ENCODE measurements at places on chromosomes 12 and 14. TPM values are rescaled to one million over a fixed set of nuclear protein-coding genes. Genes with fewer than 3 reads are reported as not detected.
A peak's percentile ranks its signal among the peaks of the same experiment; 100 is the strongest.

GRCh38 chr14:61972711-61973110, 210.5 kb downstream of the SNAPC1 start:
- H3K27ac ChIP-seq, result peak overlapping the region; percentile 78
- H3K4me1 ChIP-seq, result peaks cover 57% of the 10 kb centered on the region
- H3K36me3 ChIP-seq, result no peaks in the 10 kb centered on the region

DNA sequence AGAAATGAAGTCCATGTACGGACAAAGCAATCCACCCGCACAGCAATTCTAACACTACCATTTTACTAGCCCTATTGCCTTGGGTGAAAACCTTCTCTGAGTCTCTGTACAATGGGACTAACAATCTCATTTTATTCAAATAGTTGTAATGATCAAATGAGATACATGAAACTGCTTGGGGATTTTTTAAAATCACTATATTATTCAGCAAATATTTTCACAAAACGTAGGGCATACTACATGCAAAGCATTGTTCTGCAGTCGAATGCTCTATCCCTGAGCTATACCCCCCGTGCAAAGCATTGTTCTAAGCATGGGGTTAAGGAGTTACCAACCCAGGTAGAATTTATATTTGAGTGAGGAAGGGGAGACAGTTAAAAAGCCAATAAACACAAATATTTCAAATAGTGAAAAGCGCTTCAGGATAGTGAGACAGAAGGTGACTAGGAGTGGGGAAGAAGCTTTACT, 554 bp upstream of the ATF7 start:
- H3K4me3 ChIP-seq, result peak overlapping the region; percentile 82
- H3K4me1 ChIP-seq, result peaks cover 39% of the 10 kb centered on the region
- H3K36me3 ChIP-seq, result no peaks in the 10 kb centered on the region
- peak overlapping the region; percentile 85 for H3K27ac ChIP-seq

GRCh38 chr12:48956279-48957140, 777 bp downstream of the ARF3 start:
- H3K27ac ChIP-seq, result peak overlapping the region; percentile 59
- H3K27me3 ChIP-seq, result no peaks in the 10 kb centered on the region
- H3K36me3 ChIP-seq, result peaks cover 21% of the 10 kb centered on the region
- peaks cover 36% of the 10 kb centered on the region for H3K4me1 ChIP-seq
- H3K4me3 ChIP-seq, result peak overlapping the region; percentile 88

- DNase-seq, result no peak
- peaks cover 14% of the 10 kb centered on the region for H3K4me1 ChIP-seq
- H3K36me3 ChIP-seq, result no peaks in the 10 kb centered on the region
These were observed 67.2 kb downstream of the TMEM30B start for GRCh38 chr14:61213920-61214319.

GRCh38 chr14:92564344-92565039, 50.9 kb downstream of the RIN3 start:
- H3K4me1 ChIP-seq, result no peaks in the 10 kb centered on the region
- H3K27me3 ChIP-seq, result no peaks in the 10 kb centered on the region
- no peaks in the 10 kb centered on the region for H3K36me3 ChIP-seq
- no peak overlapping the region for H3K27ac ChIP-seq
- DNase-seq, result no peak

DNA sequence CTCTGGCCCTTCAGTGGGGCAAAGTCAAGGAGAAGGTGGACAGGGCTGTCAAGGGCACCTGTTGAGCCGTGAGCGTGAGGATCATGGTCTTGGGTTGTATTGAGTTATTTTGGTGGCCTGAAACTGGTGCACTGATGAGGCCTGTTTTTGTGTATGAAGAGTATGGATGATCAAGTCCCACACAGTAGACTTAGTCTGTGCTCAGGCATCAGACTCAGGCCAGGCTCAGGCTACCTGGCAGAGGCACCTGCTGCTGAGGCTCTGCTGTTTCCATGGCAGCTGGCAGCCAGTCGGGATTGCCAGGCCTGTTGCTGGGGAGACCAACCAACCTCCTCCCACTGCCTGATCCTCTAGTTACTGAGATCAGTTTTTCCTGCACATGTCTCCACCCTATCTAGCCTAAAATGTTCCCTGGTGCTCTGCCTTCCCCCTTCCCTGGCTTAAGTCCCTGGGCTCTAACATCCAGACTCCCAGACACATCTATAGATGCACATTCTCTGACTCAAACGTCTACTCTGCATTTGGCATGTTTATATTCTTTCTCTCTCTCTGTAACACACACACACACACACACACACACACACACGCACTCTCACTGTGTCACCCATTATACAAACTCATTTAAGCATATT, 5.1 kb downstream of the JPH4 start:
- H3K4me3 ChIP-seq, result no peak overlapping the region
- H3K36me3 ChIP-seq, result no peaks in the 10 kb centered on the region
- DNase-seq, result no peak
- H3K27me3 ChIP-seq, result no peaks in the 10 kb centered on the region
- H3K27ac ChIP-seq, result no peak overlapping the region
- H3K4me1 ChIP-seq, result peaks cover 16% of the 10 kb centered on the region

GRCh38 chr12:62575036-62575435, 108.4 kb downstream of the MON2 start:
- peaks cover 17% of the 10 kb centered on the region for H3K4me1 ChIP-seq
- H3K27ac ChIP-seq, result no peak overlapping the region
- no peak overlapping the region for H3K4me3 ChIP-seq
- peaks cover 48% of the 10 kb centered on the region for H3K36me3 ChIP-seq
- DNase-seq, result no peak

DNA sequence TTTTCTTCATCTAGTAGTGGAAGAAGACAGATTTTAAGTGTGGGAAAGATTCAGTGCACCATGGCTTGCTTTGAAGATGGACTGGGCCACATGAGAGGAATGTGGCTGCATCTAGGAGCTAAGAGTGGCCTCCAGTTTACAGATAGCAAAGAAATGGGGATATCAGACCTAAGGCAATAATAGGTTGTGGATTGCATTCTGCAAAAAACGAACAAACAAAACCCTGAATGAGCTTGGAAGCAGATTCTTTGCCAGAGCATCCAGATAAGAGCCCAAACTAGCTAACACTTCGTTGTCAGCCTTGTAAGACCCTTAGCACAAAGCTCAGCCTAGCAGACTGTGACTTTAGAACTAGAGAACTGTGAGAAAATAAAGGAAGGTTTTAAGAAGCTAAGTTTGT, 9.6 kb downstream of the ATXN7L3B start:
- no peaks in the 10 kb centered on the region for H3K27me3 ChIP-seq
- H3K4me3 ChIP-seq, result no peak overlapping the region
- peaks cover 3% of the 10 kb centered on the region for H3K4me1 ChIP-seq
- H3K36me3 ChIP-seq, result 0 out of 2 replicates have a peak, but pooled peaks cover 4% of the 10 kb centered on the region

The GLIPR1L1 gene
- not detected for total RNA-seq

The RASSF9 gene
- total RNA-seq, result not detected

Measured in Karpas-422 (cell line).